ENCODE measurements at places on chromosomes 13 and 19.

- DNase-seq: no peak
These were observed 6.1 kb upstream of the KLK8 start for GRCh38 chr19:51007488-51007887.

GRCh38 chr19:1140272-1141027, 33.6 kb downstream of the SBNO2 start:
- no peak for DNase-seq

DNA sequence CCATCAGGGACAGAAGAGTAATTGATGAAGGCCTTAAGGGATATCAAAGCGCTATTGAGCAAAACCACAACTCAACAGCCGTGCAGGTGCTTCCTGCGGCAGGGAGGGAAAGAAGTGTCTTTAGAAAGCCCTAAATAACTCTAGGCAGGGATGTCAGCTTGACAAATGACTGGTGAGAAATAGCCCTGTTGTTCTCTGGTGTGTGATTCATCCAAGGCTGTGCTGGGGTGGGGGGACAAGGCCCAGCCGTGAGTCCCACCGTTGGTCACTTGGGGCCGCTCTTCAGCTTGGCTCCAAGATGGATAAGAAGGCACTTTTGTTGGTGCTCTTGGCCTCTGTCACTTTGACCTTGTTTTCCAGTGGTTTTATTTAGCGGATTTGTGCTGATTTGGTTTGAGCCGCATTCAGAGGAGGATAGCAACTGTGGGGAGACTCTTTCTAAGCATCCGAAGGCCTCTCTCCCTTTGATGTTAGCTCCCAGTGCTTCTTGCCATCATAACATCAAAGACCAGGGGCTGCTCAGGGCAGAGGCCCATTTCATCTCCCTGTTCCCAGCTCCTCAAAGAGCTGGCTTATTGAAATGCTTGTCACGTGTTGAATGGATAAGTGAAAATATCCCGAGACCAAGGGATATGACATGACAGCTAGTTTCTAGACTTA, 130.3 kb upstream of the SERP2 start:
- no peak for DNase-seq

DNA sequence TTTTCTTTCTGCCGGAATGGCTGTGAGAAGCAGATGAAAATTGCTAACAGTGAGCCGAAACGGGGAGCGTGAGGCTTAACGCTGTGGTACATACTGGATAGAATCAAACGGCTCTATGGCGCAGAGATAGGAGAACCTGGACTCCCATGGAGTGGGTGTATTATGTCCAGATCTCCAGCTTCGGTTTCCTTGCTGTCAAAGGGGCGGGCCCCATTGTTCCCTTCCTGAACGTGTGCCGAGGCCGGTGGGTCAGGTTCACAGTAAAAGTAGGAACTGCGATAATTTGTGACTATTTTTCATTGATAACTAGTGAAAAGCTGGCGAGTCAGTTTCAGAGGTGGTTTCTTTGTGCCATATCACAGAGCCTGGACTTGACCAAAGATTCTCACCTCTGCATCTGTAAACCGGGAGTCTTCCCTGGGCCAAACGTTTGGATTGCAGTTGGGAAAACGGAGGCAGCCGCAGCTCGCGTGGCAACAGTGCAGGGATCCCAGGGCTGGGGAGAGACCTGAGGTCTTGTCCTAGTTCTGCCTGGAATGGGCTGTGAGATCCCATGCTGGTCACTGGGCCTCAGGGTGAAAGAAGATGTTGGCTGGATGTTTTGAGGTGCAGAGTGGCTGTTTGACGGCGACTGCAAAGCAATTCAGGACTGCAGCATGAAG, 752 bp downstream of the RPL18A start:
- no peak for DNase-seq

DNA sequence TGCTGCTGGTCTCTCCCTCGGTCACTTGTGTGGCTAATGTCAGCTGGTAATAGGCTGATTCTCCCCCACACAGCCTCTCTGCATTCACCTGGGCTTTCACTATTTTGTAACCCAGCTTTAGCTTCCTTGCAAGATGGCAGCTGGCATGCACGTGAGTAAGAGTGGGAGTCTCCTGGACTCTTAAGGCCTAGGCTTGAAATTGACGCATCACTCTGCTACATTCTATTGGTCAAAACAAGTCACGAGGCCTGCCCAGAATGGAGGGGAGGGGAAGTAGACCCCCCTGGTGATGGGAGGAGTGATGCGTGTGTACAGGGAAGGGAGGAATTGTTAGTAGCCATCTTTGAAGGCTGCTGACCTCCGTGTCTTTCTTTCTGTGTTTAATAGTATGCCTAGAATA, 24.9 kb upstream of the PNMA8B start:
- no peak for DNase-seq

GRCh38 chr19:43519436-43520088, 7.4 kb downstream of the ETHE1 start:
- peak; percentile 74 for DNase-seq

DNA sequence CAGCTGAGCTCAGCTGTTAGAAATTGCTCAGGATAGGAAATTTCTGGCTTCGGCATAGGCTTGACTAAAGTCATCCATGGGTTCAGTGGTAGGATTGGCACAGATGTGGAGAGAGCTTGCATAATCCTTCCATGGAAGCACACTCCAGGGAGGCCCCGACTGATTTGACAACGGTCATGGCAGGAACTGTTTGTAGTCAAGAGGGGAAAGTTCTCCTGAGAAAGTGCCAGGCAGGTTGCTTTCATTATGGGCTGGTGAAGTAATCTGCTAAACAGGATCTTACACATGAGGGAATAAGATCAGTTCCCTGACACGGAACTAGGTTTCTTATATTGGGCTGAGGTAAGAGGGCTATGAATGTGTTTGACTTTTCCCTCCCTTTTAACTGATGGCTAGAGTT, 120.1 kb downstream of the RGCC start:
- no peak for DNase-seq

GRCh38 chr19:6947745-6948144, 60.4 kb downstream of the ADGRE1 start:
- no peak for DNase-seq

DNA sequence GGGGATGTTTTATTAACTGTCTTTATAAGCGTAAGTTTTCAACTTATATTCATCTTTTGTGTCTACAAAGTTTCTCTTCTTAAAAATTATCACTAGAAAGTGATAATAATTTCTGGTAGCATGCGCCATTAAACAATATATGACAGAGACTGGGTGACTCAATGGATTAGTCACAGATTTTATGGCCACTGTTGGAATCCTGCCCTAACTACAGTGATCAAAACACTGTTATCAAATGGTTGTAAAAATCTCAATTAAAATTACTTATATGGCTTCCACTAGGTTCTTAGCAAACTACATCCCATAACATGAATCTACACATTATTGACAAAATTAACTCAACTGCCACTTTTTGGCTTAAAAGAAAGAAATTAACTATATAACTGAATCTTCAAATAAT, 350.0 kb downstream of the DACH1 start:
- DNase-seq: no peak

- no peak for DNase-seq
These were observed 33.3 kb downstream of the UFM1 start for GRCh38 chr13:38382946-38383345.

GRCh38 chr13:78468621-78469020, 134.7 kb downstream of the POU4F1 start:
- no peak for DNase-seq

DNA sequence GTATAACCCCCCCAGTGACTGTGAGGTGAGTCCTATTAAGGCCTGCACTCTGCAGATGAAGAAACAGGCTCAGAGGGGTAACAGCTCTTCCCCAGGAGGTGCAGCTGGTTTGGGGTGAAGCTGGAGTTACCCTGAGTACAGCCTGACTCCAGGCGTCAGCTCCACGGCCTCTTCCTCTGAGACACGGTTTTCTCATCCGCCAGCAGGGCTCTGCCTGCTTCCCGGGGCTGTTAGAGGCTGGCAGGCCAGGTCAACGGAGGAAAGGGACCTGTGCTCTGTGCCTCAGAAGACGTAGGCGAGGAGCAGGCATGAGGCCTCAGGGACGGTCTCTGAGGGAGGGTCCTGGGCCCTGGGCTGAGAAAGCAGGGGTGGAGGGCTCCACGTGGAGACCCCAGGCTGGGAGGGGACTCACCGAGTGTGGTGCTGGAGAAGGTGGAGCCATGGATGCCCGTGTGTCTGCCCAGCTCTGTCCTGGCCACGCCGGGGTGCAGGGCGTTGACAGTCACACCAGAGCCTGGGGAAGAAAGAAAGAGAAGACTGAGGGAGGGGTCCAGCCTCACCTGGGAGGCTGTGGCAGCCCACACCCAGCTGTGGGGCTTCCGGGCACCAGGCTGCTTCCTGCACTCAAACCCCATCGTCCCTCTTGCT, 9.0 kb upstream of the GP6 start:
- no peak for DNase-seq

DNA sequence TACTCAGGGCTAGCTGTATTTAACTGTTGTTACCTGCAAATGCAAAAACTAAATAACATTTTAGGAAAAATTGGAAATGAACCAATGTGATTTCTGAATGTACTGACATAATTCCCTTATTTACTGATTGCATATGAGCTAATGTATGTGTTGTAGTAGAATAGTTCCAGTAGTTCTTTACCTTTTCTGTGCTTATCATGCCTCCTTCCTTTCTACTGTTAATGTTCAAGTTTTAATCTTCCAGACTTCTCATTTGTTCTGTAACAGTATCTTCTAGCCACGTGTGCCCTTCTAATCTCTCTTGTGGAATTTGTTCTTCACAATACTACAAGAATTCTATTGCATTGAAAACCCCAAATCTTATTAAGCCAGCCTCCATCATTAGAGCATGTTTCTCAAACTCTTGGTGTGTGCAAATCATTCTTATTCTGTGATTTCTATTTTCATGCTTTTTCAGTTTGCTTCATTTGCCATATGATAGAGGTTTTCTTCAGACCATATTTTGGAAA, 17.7 kb downstream of the LSM14A start:
- no peak for DNase-seq

DNA sequence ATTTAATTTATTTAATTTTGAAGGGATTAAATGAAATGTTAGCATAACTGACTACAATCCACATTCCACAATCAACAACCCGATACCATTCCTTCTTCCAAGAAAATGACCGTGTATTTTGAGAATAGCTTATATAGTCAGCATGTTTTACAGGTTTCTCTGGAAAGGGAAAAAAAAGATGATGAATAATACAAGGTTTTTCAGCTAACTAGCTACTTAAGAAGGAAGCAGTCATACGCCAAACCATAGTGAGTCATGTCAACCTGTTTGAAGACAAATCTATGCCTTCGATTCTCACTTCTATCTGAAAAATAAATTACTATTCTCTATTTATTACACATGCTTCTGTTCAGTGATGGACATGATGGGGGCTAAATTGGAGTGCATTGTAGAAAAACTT, 258.6 kb downstream of the EFNB2 start:
- DNase-seq: no peak

DNA sequence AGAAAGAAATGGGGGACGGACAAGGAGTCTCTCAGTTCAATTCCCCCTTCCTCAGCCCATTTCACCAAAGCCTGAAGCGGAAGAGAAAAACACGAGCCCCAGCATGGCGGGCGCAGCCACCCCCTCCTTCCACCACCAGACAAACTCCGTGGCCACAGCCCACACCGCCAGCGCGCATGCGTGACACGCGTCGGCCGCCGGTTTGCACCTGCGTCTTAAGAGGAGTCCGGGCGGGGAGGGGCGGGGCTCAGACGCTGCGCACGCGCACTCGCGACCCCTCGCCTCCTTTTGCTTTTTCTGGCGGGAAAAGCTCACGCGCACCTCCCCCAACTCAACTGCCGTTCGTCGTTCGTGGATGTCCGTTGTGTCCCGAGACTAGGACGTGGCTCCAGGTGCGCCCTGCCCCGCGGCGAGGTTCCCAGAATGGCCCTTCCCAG, at the start of gene KASH5:
TSS of gene KASH5 (plus strand) at position 314 of the 437 bp plus-strand sequence. CDS start 2,635 bp downstream, outside the sequence.
- DNase-seq: peak; percentile 69

GRCh38 chr19:4186087-4186993, 3.9 kb downstream of the ANKRD24 start:
- DNase-seq: peak; percentile 64

DNA sequence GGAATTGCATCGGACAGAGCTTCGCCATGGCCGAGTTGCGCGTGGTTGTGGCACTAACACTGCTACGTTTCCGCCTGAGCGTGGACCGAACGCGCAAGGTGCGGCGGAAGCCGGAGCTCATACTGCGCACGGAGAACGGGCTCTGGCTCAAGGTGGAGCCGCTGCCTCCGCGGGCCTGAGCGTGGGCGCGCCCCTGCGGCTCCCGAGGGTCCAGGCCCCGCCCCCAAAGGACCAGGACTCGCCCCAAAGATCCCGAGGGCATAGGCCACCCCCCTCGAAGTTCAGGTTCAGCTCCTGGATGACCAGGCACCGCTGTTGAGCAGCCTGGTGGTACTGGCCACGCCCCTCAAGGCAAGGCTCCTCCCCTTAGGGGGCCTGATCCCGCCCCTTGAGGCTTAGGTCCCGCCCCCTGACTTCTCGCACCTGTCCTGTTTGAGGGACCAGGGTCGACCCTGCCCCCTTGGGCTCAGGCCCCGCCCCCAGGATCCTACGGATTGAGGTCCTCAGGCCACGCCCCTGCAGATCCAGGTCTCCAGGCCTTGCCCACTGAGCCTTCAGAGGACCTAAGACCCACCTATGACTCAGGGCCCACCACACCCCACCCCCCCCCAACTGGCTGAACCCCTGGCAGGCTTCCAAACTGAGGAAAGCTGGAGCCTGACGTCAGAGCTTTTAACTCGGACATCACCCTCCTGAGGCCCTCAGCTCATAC, 43.1 kb downstream of the CYP4F22 start:
- DNase-seq: peak; percentile 53

GRCh38 chr13:77519808-77520207, 15.7 kb upstream of the SCEL start:
- DNase-seq: no peak

DNA sequence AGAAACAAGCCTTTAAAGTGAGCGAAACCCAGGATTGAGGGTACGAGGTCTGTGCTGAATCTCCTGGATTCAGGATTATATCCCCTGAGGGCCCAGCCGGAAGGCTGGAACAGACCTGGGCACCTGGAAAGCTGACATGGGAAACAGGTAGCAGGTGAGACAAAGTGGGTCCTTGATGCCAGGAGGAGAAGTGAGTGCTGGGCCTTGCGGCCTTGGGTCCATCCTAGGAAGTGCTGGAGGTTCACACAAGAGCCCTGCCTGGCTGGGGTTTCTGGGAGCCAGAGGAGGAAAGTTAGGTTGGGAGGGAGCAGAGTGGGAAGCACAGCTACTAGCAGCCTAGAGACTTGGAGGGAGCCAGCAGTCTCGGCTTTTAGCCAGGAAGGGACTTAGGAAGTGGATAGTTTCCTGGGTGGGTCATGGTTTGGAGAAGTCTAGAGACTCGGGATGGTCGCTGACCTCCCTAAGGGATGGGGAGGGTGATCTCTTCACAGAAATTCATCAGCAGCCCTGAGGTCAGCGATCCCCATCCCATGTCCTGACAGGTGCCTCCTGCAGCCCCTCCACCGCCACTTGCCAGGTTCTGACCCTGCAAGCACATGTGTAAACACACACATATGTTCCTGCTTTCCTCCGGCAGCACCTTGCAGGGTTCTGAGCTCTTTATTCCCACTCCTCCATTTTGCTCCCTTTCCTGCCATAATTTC, 29.4 kb upstream of the ZNF492 start:
- DNase-seq: no peak

DNA sequence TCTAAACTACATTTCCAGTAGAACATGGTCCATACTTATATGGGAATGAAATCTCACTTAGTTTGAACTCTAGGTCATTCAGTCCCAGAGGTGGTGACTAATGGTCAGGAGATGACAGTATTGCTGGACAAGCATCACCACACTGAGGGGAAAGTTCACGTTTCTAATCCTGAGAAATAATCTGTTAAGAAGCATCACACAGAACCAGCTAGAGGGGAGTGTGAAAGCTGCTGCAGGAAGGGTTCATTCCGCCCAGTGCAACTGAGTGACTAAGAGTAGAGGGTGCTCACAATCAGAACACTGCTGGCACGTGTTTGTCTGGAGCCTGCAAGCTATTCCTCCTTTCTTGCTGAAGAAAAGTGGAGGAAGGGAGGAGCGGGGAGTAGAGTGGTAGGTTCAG, 2.7 kb downstream of the COL4A1 start:
- no peak for DNase-seq

Measured in T follicular helper cell (primary cell).